ENCODE measurements at places on chromosomes 3 and 15.

DNA sequence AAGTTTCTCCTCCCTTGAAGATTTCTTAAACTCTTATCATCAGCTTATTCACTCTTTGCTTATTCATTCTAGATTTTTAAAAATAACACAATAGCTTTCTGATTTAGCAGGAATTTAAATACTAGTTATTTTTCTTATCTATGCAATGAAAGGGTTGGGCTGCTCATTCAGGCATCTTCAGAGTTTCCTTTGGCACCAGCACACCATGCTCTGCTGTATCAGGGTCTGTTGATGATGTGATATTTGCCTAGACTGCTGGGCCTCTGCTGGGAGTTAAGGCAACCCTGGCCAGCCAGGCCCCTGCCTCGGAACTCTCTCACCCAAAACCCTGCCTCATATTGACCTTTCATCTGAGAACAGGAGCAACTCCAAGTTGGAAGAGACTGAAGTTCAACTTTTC lies 35.0 kb downstream of the DRD3 start:
- no peak for DNase-seq

GRCh38 chr15:93974804-93975481 lies 256.4 kb upstream of the MCTP2 start:
- no peak for DNase-seq

GRCh38 chr3:170632780-170633179 lies 46.9 kb upstream of the SLC7A14 start:
- no peak for DNase-seq

DNA sequence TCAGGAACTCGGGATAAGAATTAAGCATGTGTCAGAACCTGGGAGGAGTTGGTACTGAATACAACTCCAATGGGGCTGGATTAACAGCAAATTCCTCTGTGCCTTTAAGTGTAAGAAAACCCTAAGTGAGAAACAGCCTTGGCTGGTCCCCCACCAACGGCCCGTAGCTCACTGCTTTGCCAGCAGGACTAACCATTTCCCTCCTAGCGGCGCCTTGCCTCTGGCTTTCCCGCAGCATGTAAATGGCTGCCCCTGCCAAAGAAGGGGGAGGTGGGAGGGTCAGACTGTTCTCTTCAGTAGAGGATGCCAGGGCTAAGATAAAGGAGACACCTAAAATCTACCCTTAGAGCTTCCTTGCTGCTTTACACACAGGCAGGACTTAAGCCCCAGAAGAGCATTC lies 51.0 kb upstream of the SH3GL3 start:
- no peak for DNase-seq

- no peak for DNase-seq
These were observed 38.7 kb upstream of the ARID3B start for GRCh38 chr15:74502301-74502700.

DNA sequence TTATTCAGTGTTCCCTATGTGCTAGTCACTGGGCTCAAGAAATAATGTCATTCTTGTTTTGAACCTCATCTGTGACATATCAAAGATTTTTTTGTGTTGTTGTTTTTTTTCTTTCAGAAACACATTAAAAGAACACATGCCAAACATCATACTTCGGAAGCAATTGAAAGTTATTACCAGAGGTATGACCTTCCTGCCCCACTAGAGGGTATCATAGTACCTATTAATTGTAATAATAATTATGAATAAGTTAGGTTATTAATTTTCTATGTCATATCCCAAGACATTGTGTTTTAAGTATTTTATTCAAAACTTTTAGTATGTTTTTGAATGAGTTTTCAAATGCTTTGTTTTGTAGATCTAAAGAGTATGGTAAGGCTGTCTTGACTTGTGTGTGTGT lies 65.7 kb downstream of the CDIN1 start:
- peak; percentile 46 for DNase-seq

- DNase-seq: no peak
These were observed 96.2 kb downstream of the CLSTN2 start for GRCh38 chr3:140031170-140031569.

- DNase-seq: no peak
These were observed 2.1 kb downstream of the LDHAL6B start for GRCh38 chr15:59208613-59209249.

DNA sequence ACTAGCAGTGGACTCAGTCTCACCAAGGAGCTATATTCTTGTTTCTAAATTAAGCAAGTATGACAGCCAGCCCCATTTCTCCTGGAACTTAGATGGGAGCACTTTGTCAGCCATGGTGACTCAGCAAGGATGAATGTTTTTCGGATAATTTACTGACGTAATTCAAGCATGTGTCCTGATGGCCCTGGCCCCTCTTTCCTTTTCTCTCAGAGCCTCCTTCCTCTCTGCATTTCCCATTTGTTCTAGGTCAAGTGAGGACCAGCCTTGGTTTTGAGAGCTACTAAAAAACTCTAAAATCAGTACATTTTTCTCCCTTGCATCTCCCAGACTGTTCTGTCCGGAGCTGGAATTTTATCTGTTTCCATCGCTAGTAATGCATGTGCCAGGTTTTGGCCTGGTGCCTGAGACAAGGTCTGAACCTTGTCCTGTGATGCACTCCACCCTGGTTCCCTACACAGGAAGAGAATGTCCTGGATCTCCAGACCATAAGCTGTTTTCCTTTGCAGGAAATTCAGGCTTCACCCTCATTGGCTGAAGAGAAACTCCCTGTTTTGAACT lies 256.6 kb upstream of the ROPN1 start:
- peak; percentile 92 for DNase-seq

DNA sequence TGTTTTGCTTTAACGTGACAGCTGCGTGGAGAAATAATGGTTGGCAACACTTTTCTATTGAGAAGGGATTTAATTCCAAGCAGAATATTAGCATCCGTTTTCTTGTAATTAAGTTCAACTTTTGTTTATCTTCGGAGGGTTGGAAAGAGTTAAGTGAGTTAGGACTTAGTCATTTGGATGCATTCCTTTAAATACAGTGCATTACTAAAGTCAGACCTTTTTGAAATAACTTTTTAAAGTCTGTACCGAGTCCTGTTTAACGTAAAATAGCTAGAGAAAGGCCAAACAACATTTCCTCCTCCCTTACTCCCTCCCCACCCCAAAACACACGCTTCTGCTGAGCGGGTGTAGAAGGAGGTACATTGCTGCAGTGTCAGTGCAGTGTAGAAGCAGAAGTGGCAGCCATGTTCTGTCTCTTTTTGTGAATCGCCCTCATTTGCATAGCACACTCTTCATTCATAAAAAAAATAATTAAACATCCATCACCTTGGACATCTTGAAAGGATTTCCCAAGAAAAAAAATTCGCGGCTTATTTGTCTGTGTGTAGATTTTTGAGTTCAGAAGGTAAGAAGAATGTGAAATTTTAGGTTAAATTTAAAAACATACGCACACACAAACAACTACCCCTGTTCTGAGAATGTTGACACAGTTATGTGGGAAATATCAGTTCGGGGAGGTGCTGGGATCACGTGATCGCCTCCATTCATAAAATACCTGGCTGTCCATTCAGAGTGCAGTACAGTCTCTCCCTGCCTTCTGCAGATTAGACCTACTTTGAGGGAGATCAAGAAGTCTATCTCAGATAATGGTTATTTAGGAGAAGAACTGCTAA lies 1.6 kb downstream of the SPRED1 start:
- peak; percentile 71 for DNase-seq

- DNase-seq: no peak
These were observed 272.0 kb upstream of the ATP11B start for GRCh38 chr3:182521339-182521738.

GRCh38 chr3:13665582-13666226 lies 116.8 kb downstream of the FBLN2 start:
- no peak for DNase-seq

DNA sequence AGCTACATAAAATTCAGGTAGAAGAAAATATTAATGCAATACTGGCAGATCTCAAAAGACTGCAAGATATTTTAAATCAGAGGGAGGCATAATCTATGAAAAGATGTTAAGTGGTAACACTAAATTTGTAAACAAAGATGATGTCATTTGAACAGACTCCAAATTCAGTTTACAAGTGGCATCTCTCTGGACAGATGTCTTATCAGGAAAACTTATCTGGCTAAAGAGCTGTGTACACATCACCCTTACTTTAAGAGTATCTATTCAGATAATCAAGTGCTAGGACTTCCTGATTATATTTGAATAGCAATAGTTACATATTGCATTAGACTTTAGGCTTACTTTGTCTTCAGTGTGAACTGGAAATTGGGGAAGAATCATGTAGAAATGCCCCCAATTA lies 231.5 kb downstream of the WDR72 start:
- no peak for DNase-seq

DNA sequence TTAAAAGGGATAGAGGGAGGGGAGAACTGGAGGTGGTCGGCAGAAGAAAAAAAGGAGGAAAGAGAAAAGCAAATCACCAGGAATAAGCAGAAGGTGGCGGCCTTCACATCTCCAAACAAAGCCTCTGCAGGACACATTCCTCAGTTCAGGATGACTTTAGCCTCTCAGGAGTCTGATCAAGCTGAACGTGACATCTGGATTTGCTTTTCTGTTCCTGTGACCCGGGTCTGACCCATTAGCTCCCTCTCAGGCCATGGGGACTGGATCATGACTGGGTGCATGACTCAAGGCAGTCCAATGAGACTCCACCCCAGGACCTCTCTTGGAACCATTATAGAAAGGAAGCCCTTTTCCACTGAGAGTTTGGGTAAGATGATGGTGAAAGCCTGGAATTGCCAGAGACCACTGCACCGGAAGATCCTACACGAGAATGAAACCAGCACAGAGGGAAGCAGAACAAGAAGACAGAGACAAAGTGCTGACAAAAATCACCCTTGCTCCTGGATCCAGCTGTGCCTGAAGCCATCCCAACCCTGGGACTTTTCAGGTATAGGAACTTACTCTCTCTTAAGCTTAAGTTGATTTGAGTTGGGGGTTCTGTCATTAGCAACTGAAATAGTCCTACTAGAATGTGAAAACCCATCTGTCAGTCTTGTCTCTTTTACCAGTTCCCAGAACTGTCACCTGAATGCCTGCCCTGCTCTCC lies 45.4 kb upstream of the RAD18 start:
- no peak for DNase-seq

- DNase-seq: no peak
These were observed 31.0 kb downstream of the SLC6A20 start for GRCh38 chr3:45765266-45765851.

GRCh38 chr3:71565976-71566375 lies 17.6 kb downstream of the FOXP1 start:
- no peak for DNase-seq

DNA sequence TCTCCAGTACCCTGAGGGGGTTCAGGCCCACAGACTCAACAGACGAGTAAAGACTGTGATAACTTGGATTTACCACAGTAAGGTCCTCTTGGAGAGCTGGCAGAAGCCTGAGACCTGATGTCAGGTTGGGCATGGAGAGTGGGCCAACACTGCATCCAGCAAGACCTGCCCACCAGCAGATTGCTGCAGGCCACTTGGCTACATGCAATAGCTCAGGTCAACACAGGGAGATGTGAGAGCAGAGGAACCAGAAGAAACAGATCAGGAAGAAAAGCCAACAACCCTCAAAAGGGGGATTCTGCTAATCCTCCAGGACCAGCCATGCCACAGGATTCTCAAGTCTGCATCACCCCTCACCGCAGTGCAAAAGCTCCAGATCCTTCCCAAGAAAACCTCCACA lies 1.7 kb upstream of the IP6K1 start:
- DNase-seq: no peak

DNA sequence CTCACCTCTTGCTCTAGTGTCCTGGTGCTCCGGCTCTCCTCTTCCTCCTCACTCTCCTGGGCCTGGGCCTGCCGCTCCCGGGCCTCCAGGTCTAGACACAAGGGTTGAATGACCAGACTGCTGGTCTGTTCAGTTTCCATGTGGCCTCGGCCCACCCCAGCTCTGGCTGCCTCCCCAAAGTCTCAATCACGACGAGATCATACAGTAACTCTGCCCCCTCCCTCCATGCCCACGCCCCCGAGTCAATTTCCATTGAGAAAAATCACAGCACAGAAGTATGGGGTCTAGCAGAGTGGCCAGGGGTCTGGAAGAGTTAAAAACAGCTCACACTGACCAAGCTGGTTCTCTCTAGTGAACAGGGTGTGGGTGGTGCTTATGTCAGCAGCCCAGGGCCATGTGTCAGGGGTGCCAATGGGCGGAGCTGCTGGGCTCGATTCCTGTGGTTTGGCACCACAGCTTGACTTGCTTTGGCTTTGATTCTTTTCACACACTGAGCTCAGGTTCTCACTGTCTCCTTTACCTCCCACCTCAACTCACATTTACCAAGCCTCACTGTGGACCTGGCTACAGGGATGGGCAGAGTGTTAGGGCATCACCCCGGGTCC lies 6.9 kb downstream of the C15orf62 start:
- DNase-seq: no peak

GRCh38 chr3:47016934-47017435 lies 37.5 kb downstream of the NBEAL2 start:
- DNase-seq: no peak

DNA sequence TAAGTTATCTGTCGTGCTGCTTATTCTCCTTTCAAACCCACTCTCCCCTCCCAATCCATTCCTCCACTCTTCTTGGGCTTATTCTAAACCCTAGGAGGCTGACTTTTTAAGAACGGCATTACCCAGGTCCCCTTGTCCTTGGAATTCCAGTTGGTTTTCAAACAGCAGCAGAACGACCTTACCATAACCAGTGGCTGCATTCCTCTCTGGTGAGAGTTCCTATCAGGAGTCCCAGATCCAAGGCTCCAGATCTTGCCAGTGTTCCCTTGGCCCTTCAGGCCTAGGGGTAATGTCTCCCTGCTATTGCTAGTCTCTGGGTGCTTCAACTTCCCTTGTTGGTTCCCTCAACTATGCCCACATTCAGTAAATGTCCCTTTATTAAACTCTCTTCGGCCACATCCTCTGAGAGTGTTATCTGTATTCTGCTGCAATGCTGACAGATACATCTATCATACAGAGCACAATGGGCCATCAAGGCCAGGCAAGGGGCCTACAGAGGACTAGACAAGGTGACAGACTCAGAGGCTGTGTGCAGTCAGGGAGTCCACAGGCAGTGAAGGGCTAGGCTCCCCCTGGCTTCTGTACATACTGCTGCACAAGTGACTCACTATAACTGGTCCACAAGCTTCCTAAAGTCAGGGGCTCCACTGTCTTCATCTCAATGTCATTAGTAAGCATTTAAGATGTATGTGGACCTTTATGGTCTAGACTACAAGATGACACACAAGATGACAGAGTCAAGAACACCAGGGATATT lies 10.1 kb downstream of the LYSMD2 start:
- DNase-seq: peak; percentile 20

GRCh38 chr3:26579116-26579515 lies 43.5 kb upstream of the LRRC3B start:
- DNase-seq: no peak

- DNase-seq: no peak
These were observed 22.9 kb downstream of the EPHB3 start for GRCh38 chr3:184584464-184584891.

DNA sequence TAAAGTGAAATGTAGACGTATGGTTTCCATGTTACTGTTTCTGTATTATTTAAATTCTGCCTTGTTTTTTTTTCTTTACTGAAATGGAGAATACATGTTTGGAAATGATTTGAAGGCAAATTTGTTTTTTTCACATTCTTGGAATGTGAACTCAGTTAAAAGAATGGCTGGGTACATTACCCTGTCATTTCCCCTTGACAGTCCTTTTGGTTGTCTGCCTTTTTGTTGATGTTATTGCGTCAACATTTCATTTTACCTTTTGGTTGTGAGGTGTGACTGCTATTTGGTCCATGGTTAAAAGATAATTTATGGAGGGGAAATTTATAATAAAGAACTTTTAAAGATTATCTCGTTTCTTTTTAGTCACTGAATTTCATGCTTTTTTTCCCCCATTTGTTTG lies 3.2 kb upstream of the GPR171 start:
- DNase-seq: no peak

GRCh38 chr15:49645277-49645676 lies 24.4 kb downstream of the DTWD1 start:
- no peak for DNase-seq

GRCh38 chr3:148601766-148602685 lies 95.7 kb upstream of the AGTR1 start:
- DNase-seq: peak; percentile 12
